ENCODE measurements at places on chromosomes 2 and 18.

DNA sequence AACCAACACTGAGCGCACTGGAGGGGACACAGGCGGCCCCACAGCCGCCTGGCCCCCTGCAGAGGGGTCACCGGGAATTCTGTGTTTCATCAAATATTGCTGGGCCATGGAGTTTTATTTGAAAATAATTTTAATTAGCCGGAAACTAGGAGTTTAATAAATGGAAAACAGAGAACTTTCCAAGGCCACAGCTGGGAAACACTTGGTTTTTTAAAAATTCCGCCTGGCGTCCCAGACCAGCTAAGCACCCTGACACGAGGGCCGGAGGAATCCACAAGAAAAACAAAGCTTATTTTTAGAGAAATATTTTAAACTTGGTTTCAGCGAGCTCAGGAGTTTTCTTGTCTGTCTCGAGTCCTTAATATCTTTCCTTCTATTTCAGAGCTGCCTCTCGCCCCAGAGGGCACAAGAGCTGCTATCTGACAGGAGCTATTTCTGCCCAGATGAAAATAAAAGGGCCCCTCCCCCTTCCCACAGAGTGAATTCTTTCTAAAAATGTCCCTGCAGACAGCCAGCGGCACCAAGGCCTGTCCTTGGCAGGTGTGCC lies 8.2 kb downstream of the ZFP36L2 start:
- DNase-seq = no peak

DNA sequence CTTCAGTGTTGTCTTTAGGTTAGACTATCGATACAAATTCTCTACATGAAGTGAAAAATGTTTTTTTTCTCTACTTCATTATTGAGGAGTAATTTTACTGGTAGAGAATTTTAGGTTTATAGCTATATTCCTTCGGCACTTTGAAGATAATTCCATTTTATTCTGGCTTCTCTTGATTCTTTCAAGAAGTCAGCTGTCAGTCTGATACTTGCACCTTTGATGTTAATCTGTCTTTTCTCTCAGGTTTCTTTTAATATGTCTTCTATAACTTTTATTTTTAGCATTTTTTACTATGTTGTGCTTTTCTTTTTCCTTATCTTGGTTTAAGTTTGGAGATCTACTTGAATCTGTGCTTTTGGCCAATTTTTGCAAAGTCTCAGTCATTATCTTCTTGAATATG lies 18.6 kb downstream of the TSPYL6 start:
- no peak for DNase-seq

DNA sequence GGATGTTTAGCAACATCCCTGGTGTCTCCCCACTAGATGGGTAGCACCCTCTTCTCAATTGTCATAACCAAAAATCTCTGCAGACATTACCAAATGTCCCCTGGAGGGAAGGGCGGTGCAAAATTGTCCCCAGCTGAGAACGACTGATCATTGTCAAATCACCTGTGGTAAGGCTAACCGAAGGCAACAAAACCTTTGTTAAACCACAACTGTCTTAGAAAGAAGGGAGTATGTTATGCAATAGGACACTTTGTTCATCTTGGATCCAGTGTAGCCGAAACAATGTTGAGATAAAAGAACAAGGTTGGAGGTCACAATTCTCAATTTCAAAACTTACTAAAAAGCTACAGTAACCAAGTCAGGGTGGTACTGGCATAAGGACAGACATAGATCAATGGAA lies 50.3 kb upstream of the ST3GAL5 start:
- no peak for DNase-seq

- no peak for DNase-seq
Measured at GRCh38 chr18:61541673-61542072, 208.4 kb downstream of the CDH20 start.

DNA sequence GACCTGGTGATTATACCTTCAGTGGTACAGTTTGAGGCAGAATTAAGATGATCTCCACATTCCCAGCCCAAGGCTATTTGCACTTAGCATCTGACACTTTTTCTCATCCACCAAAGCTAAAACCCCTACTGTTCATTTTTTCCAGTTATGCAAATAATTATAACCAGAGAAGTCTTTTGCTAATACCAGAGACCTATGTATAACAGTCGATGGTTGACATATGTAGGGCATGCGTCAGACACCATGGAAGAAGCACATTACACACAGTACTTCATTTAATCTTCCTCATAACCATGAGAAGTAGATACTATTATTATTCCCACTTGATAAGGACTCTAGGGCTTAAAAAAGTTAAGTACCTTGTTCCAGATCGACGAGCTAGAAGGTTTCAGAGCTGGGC lies 36.5 kb downstream of the AP1S3 start:
- no peak for DNase-seq

DNA sequence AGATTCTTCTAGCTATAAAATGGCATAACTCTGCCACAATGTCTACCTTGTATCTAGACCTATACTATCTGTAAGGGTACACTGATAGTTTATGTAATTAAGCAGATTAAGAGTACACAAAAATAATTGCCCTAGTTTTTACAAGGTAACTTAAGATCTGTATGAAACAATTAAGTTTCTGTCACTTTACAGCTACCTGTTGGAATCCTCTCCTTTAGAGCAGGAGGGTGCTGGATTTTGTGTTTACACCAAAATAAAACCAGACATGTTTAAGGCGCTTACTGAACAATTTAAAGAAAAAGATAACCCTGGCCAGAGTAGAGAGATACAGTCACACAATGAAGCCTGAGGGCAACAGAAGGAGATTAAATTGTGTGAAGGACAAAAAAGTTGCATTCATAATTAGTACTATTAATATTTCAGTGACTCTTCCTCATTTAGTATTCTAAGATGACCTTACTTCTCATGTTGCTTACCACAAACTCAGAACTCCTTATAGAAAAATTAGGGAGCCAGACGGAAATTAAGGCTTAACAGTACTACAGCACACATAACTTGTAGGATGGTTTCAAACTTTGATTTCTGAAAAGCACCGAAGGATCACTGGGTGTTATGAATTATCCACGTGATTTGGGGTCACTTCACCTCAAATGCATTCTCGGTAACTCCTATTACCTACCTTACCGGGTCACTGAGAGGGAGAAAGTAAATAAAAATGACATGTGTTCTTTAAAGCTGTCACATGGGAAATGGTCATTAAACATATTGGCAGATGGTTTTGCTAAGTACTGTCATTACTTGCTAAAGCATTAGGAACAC lies 1.0 kb downstream of the DARS1 start:
- DNase-seq = no peak

DNA sequence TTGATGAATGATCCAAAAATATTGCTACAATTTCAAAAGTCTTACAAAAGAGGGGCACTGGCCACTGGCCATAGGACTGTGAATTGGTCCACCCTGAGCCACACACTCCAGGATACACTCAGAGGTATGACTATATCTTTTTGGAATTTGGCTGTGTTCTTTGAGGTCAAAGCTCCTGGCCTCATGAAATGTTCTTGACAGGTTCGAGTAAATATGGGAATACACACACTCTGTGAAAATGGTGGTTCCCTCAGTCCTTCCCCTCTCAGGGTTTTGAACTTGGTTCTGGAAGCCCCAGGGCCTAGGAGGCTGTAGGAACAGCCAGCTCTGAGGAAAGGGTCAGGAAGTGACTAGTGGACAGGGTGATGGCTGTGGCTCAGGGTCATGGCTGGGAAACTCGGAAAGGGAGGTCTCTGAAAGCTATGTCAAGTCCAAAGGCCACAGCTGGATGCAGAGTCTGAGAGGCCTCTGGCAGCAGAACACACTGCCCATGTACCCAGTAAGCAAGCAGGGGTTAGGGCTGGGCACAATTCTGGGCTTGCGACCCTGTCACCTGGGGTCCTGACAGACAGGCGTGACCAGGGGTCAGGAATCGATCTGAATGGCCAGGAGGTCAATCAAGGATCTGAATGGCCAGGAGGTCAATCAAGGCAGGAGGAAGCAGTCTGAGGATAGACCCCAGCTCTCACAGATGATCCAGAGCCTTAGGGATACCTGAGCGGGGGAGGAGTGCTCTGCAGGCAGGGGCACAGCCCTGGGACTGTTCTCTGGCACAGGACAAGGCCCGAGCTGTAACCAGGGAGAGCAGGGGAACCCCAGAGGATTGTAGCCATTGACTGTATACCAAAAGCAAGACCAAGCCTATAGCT lies 223.4 kb upstream of the SMAD2 start:
- no peak for DNase-seq

GRCh38 chr18:9707381-9708056 lies 582 bp upstream of the RAB31 start:
- no peak for DNase-seq

- no peak for DNase-seq
Measured at GRCh38 chr2:204213588-204213987, 277.0 kb downstream of the ICOS start.
